SJSA1 (cell line): ENCODE measurements at places on chromosomes 7 and 10.

- no peak for DNase-seq
- H3K27ac ChIP-seq, result no peak overlapping the region
- no peaks in the 10 kb centered on the region for H3K36me3 ChIP-seq
- H3K4me3 ChIP-seq, result no peak overlapping the region
These were observed 332.7 kb upstream of the MGMT start for GRCh38 chr10:129134371-129134770.

GRCh38 chr10:74921744-74922143 lies 95.3 kb downstream of the KAT6B start:
- H3K36me3 ChIP-seq, result no peaks in the 10 kb centered on the region
- H3K4me3 ChIP-seq, result no peak overlapping the region
- DNase-seq, result no peak

GRCh38 chr7:130461272-130461671 lies 20.5 kb upstream of the CEP41 start:
- no peaks in the 10 kb centered on the region for H3K27me3 ChIP-seq
- no peak overlapping the region for H3K27ac ChIP-seq
- no peaks in the 10 kb centered on the region for H3K36me3 ChIP-seq
- DNase-seq, result no peak
- H3K4me1 ChIP-seq, result no peaks in the 10 kb centered on the region
- H3K4me3 ChIP-seq, result no peak overlapping the region

GRCh38 chr10:46553238-46554049 lies 3.0 kb downstream of the GPRIN2 start:
- H3K4me1 ChIP-seq, result peaks cover 5% of the 10 kb centered on the region
- H3K36me3 ChIP-seq, result peaks cover 4% of the 10 kb centered on the region; the same call in 1 of the 2 replicates
- H3K4me3 ChIP-seq, result no peak overlapping the region
- DNase-seq, result peak; percentile 46
- no peaks in the 10 kb centered on the region for H3K27me3 ChIP-seq

GRCh38 chr7:12796397-12797127 lies 109.1 kb downstream of the ARL4A start:
- H3K27ac ChIP-seq, result no peak overlapping the region
- no peaks in the 10 kb centered on the region for H3K36me3 ChIP-seq
- no peaks in the 10 kb centered on the region for H3K4me1 ChIP-seq
- no peaks in the 10 kb centered on the region for H3K27me3 ChIP-seq
- no peak for DNase-seq

DNA sequence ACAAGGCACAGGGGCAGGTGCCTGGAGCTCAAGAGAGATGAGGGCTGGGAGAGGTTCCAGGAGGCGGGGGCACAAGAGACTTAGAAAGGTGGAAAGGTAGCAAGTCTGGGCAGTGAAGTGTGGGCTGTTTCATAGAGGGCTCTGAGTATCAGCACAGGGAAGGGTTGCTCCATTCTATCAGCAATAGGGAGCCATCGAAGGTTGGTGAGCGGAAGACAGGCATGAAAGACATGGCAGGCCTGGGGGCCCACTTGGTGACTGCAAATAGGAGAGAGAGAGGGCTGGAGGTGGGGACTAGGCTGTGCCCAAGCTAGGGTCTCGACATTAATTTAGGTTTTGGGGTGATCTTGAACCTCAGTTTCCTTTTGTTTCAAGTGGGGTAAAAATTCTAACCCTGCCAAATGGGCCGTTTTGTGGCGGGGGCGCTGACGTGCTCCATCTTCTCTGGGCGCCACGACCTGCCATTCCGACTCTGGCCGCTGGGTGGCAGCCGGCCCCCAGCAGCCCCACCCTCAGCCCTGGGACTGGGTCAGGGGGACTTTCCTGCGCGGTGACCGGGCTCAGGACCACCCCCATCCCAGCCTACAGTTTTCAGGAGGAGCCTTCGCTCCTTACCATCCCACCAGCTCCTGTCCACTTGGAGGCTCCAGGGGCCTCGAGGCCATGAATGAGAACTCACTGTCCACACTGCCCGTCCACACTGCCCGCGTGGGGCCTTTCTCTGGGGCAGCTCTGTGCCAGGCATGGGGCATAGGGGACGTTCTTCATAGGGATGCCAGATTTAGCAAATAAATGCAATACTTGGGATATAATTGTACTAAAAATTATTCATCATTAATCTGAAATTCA lies 37.2 kb upstream of the PCBD1 start:
- no peaks in the 10 kb centered on the region for H3K4me1 ChIP-seq
- H3K36me3 ChIP-seq, result no peaks in the 10 kb centered on the region

DNA sequence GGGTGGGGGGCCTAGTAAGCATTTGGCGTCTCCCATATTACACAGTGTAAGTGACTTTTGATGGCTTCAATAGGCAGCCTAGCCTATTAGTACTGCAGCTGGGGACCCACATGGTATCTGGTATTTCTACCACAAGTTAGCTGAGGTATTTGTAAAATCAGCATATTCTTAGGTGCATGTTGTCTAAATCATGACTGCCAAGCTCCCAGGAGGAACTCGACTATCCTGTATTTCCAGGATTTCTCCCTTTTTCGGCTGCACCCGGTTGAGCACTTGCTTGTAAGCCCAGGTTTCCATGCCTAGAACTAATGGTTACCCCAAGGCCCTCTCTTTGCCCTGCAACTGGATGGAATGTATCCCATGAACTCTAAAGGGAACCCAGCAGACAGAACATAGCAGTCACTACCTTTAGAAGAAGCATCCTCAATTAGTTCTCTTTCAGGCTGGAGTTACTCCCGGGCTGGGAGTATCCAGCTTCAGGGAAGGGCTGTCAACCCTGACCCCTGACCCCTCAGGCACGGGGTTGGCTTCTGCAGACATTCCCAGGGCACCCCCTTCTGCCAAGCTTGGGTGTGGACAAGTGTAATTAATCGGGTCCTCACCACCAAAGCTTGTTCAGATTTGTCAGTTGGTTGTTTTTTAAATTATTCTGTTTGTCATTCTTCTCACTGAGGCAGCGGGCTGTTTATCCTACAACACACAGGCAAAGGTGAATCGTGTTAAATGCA lies 90.3 kb upstream of the PARD3 start:
- H3K4me3 ChIP-seq, result no peak overlapping the region
- no peaks in the 10 kb centered on the region for H3K4me1 ChIP-seq
- no peaks in the 10 kb centered on the region for H3K27me3 ChIP-seq
- no peaks in the 10 kb centered on the region for H3K36me3 ChIP-seq
- no peak overlapping the region for H3K27ac ChIP-seq
- DNase-seq, result no peak

DNA sequence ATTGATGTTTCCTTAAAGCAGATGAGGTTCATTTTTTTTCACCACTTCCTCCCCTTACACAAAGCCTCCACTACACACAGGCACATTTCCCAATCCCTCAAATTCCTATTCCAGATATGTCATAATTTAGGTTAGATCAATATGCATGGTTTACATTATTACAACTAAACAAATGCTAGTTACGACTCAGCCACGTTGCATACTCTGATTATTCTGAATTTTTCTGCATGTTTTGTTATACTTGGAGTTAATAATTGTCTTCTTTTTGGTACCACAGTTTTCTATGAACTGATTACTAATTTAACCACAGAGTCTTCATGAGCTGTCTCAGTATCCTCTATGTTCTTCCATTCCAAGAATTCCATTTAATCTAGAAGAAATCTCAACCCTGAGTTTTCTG lies 4.4 kb upstream of the BICC1 start:
- H3K4me1 ChIP-seq, result peaks cover 36% of the 10 kb centered on the region
- no peak overlapping the region for H3K27ac ChIP-seq
- no peaks in the 10 kb centered on the region for H3K27me3 ChIP-seq
- DNase-seq, result no peak
- H3K36me3 ChIP-seq, result peaks cover 5% of the 10 kb centered on the region

DNA sequence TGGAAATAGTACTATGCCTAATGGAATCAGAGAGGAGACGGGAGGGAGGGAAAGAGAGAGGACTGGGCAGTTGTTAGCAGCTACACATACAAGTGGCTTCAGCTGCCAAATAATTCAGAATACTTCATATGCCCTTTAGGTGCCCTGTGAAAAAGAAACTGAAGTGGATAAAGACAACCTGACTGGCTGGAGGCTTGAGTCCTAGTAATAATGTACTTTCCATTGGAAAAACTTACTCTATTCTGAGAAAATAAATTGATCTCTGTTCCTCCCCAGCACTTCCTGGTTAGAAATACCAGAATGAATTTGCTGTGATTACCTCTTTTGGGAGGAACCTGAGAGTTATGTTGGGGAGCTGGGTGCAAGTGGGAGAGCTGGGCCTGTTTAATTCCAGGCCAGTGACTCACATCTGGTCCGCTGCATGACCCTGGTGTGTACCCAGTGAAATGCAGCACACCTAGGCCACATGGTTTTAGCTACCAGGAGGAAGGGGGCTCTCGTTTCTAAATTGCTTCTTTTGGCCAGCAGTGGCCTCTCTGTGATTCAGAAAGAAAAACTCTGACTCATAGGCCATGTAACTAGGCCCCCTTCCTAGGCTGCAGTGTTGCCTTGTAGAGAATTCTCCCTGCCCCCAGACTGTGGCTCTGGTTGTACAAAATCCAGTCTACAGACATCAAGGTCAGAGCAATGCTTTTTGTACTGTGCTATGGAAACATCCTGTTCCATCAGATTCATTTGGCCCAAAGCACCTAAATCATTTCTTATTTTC lies 6.5 kb downstream of the AGFG2 start:
- peak; percentile 85 for DNase-seq
- no peak overlapping the region for H3K4me3 ChIP-seq
- peak overlapping the region; percentile 72 for H3K27ac ChIP-seq
- H3K4me1 ChIP-seq, result peaks cover 48% of the 10 kb centered on the region
- H3K36me3 ChIP-seq, result peaks cover 18% of the 10 kb centered on the region

- no peaks in the 10 kb centered on the region for H3K36me3 ChIP-seq
- no peak for DNase-seq
- no peak overlapping the region for H3K4me3 ChIP-seq
- H3K27me3 ChIP-seq, result no peaks in the 10 kb centered on the region
- peaks cover 19% of the 10 kb centered on the region for H3K4me1 ChIP-seq
These were observed 750.3 kb downstream of the ANKRD7 start for GRCh38 chr7:118974836-118975235.

DNA sequence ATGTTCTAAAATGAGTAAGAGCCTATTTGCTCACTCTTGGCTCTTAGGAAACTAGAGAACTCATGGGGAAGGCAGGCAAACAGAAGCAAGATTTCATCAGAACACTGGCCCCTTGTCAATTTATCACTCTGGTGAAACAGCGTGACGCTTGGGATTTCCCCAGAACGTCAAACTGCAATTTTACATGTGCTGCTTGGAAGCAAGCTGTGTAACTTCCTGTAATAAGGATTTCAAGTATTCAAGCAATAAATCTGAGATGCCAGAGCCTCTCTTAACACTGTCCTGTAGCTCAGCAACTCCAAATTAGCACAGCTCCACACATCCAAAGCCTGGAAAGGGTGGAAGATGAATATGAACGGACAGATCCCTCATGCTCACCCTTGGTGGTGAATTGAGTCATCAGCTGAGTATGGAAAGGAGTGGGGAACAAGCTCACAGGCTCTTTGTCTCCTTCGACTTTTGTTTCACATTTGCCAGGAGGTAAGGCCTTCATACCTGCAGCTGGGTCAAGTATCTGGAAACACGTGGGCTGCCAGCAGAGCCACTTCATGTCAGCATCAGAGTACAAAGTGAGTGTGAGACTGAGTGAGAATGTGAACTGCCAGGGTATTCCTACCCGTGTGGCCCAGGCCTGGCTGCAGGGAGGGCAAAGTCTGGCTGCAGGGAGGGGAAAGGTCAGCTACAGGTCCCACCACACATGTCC lies 140.4 kb upstream of the NAMPT start:
- H3K27me3 ChIP-seq, result no peaks in the 10 kb centered on the region
- peak overlapping the region; percentile 58 for H3K27ac ChIP-seq
- peaks cover 28% of the 10 kb centered on the region for H3K4me1 ChIP-seq
- H3K4me3 ChIP-seq, result no peak overlapping the region
- H3K36me3 ChIP-seq, result no peaks in the 10 kb centered on the region

DNA sequence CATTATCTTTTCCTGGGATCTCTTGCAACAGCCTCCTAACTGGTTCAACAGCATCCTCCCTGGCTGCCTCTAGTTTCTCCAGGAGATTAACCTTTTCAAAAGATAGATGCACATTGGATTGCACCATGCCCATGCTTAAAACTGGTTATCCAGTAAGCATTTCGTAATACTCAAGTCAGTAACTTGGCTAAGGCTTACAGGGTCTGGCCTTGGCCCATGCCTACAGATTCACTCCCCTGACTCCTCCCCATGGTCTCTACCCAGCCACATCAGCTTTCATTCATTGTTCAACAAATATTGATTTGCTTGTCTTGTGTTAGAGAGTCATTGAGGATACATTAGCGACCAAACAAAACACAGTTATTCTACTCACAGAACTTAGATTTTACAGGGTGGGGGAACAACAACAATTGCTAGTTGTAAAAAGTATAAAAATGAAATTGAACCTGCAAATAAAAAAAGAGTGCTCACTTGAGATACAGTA lies 1.8 kb upstream of the KIF20B start:
- no peaks in the 10 kb centered on the region for H3K27me3 ChIP-seq
- H3K36me3 ChIP-seq, result 0 out of 2 replicates have a peak, but pooled peaks cover 9% of the 10 kb centered on the region
- no peak for DNase-seq
- no peak overlapping the region for H3K27ac ChIP-seq
- H3K4me3 ChIP-seq, result no peak overlapping the region

DNA sequence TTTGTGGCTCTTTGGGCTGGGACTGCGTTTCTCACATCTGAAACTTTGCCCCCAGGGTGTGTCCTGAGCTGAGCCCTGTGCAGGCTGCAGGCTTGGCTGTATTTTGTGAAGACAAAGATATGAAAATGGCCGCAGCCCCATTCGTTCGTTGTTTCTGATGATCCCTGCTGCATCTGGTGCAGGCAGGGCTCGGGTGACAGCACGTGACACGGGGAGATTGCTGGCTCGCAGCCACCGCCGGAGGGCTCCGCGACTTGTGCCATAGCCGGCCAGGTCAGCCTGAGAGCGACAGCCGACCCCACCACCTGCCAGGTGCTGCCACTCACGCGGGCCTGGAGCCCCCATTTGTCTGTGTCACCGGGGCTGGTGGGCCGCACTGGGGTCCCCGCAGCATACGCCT lies 81.3 kb downstream of the ZRANB1 start:
- H3K4me1 ChIP-seq, result peaks cover 7% of the 10 kb centered on the region
- peaks cover 52% of the 10 kb centered on the region for H3K36me3 ChIP-seq
- no peak for DNase-seq
- H3K27me3 ChIP-seq, result no peaks in the 10 kb centered on the region
- H3K27ac ChIP-seq, result no peak overlapping the region
- H3K4me3 ChIP-seq, result no peak overlapping the region

DNA sequence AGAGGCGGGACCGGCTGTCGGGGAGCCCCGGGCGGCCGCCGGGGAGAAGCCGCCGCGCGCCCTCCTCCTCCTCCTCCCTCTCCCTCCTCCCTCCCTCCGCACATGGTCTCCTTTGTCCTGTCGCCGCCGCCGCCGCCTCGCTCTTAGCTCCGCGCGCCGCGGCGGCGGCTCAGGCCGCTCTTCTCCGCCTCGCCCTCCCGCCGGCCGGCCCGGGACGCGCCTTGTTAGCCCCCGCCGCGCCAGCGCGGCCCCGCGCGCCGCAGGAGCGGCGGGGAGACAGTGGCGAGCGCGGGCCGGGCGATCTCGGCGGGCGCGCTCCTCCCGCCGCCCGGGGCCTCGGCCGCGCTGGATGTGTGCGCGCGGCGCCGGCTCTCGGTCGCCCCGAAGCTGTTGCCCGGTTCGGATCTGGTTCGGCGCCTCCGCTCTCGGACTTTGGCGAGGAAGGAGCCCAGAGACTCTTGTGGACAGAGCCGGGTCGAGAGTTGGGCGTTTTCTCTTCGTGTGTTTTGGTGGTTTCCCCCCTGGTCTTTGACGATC lies 437.4 kb upstream of the GALNT17 start:
- H3K36me3 ChIP-seq, result no peaks in the 10 kb centered on the region
- no peak for DNase-seq
- H3K4me3 ChIP-seq, result peak overlapping the region; percentile 33
